Fibroblast of upper back skin (primary cell): ENCODE measurements at places on chromosomes 16 and 17.

DNA sequence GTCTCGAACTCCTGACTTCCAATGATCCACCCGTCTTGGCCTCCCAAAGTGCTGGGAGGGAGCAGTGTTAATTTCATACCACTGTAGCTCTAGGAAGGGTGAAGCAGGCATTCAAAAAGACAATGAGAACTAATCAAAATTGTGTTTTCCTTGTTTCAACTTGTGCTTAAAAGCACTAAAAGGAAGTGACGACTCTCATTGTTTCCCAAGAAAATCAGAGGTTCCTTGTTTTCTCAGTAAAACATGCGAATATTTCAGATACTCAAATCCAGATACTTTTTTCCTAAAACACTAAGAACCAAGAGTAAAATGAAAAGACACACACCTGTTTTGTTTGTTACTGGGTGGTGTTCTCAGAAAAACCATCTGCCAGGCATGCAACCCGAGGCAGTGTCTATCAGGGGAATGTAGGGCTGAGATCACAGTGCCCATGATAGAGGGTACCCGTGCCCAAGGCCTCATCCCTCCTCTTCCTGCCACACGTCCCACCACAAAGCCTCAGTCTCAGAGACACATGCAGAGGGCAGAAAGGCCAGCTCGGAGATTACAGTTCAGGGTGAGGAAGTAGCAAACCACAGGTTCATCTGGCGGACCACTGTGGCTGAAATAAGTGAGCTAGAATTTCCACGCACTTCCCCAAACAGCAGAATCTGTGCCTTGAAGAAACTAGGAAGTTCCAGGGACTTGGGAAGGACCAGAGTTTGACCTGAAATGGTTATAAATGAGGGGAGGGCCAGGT, 33.7 kb downstream of the GINS3 start:
- no peak for DNase-seq

GRCh38 chr16:9970796-9971195, 211.4 kb downstream of the GRIN2A start:
- DNase-seq = no peak

GRCh38 chr17:49819138-49819537, 28.7 kb downstream of the TAC4 start:
- no peak for DNase-seq

DNA sequence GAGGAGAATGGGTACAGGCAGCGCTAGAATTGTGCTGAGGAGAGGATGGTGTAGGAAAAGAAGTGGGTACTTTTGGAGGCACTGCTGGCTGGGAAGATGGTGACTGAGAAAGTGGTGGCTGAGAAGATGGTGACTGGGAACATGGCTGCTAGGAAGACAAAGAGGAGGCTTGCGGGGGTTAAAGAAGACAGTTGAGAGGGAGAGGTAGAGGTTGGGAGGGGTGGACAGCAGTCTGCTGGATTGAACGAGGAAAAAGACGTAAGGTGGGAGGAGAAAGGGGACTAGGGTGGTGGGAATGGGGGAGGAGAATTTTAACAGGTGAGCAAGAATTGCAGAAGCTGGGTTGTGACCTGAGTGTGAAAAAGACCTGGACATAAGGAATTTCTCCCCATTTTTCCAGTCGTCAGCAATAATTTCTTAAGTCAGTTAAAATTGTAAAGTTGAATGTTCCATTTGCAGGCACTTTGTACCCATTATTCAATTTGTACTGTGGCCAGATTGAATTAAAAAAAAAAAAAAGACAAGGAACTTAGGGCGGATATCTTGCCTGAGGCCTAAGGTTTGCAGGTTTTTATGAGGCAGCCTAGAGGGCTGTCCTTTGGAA, 2450.0 kb downstream of the TP53TG3F start:
- DNase-seq = no peak

DNA sequence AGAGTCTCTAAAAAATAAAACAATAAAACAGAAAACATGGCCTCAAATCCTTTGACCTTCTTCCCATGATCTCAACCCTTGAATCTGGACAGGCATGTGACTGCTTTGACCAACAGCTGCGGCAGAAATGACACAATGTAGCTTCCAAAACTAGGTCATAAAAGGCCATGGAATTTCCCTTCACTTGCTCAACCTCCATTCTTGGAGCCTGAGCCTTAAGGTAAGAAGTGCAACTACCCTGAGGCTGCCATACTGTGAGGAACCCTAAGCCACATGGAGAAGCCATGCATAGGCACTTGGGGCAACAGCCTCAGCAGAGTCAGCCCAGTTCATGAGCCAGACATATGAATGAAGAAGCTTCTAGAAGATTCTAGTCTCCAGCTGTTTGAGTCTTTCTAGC, 75.7 kb upstream of the BRD7 start:
- DNase-seq = no peak

DNA sequence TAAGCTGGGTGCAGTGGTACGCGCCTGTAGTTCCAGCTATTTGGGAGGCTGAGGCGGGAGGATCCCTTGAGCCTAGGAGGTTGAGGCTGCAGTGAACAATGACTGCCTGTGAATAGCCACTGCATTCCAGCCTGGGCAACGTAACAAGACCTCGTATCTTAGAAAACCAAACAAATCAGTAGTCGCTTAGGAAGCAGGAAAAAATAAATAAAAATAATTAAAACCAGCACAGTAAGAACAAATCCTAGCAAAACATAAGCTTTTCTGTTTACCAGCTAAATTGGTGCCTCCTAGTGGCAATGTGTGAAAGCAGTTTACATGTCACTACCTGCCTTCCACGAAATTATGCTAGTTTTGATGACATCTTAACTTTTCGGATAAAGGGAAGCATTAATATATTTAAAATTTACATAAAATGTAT, 1.3 kb downstream of the ARMC5 start:
- peak; percentile 50 for DNase-seq

GRCh38 chr17:74217037-74217730, 3.8 kb downstream of the TTYH2 start:
- DNase-seq = no peak

GRCh38 chr17:42675348-42675964, 1.3 kb downstream of the PLEKHH3 start:
- no peak for DNase-seq

DNA sequence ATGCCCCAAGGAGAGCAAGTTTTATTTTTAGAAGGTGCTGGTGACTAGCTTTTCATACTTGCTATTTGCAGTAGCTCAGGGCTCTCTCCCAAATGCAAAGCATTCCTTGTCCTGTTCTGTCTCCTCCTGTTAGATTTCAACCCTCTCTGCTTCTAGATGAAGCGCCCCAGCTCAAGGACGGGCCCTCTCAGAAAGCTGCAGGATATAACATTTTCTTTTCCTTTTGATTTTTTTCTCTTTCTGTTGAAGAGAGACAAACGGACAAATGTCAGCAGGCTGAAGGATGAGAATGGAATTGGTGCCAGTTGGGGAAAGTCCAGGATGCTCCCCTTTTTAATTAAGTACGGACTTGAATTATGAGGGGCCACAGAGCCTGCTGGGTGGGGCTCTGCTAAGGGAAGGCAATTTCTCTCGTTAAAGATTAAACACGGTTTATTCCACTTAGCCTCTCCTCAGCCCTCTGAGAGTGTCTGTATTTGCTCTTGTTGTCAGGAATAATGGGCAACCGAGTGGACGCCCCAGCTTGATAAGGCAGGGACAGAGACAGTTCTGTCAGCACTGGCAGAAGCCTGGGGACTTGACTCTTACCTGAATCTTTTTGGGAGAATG, 6.2 kb upstream of the ETV4 start:
- no peak for DNase-seq

DNA sequence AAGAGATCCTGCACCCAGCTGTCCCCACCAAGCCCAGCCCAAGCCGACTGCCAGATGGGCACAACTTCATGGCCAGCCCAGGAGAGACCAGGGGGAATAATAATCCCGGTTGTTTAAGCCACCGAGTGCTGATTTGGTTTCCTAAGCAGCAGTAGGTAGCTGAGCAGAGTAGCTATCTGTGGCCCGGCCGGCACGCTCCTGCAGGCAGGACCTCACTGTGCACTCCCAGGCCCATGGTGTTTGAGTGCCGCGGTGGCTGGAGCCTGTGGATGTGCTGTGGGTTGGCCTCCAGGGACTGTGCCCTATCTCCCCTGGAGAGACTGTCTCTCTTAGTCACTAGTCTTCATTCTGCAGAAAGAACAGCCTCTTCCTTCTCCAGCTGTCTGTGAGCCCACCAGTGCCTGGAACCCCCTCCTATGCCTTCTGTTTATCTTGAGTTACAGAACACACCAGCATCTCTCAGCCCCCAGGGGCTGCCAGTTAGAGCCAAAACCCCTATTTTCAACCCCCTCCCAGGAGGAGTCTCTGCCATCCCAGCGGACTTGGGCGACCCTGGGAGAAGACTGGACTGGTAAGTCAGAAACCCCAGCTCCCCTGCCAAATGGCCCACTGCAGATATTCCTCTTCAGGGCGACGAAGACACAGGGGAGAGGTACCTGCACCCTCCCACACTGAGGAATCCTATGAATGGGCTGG, 152.0 kb downstream of the SDK2 start:
- DNase-seq = no peak

GRCh38 chr17:21202512-21202911, 11.4 kb downstream of the TMEM11 start:
- no peak for DNase-seq

- DNase-seq = no peak
Measured at GRCh38 chr17:31931756-31932155, 5.1 kb upstream of the SUZ12 start.
